ENCODE measurements at places on chromosomes 5 and 9.

DNA sequence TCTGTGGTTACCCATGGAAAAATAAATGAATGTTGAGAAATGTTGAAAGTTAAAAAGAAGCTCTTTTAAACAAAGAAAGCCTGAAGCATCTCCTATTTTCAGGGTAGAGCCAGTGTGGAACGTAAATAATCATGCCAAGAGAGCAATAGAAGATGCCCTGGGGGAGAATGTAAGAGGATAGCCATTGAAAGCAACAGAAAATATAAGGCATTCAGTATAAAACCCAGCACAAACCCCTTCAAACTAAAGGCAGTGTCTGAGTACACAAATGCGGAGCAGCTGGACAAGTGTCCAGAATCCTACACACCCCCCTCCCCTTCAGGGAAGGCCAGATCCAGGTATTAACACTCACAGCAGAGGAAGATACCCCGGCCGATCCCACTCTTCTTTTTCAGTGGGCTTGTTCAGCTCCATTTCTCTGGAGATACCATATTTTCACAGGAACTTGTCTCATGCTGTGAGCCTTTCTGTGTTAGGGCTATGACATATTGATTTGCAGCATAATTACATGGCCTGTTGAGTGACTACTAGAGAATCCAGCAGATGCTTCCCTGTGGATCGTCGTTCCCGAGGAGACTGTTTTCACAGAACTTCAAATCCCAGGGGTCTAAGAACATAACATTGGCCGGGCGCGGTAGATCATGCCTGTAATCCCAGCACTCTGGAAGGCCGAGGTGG lies 101.2 kb downstream of the PLK2 start:
- DNase-seq, result no peak

DNA sequence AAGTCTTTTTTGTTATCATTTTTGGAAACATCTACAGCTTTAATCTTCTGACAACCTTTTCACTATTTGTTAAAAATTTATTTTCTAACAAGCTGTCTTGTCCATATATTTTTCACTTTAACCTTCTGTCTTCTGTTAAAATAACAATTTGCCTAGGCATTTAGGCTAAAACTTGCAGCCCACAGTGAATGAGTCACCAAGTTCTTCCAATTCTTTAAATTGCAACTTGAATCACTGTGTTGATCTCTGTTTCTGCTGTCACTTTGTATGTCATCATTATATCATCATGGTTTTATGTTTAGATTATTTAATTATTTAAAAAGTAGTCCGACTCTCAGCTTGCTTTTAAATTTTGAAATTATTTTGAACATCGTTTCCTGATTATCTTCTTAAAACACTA lies 473.8 kb upstream of the PTPRD start:
- DNase-seq, result no peak

DNA sequence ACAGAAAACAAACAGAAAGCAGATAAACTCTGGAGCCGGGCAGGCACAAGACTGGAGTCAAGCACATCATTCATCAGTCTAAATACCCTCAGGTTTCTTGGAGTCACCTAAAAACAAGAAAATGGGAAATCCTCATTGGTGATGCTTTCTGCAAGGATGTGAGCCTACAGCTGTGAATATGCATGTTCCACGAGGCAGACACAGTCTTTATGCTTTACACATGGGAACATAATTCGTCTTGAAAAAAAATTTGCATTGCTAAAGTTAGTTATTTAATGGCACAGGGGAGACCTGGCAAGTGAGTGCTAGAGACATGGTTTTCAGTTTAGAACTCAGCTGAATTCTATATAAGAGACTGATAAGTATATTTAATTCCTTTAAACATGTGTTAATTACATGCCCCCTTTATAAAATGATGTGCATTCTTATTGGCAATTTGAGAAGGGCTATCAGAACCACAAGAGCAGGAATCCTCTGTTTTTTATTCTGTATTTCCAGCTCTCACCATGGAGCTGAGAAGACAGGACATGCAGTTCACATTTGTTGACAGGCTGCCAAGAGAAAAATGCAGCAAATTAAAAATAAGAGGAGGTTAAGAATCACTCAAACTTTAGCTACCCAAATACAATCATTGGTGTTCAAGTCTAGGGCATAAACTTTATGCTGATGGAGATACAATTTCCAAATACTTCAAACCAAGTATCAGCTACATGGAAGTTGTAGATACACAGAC lies 438.0 kb upstream of the MPDZ start:
- no peak for DNase-seq

- no peak for DNase-seq
Observed at GRCh38 chr5:135171336-135171735, 137.3 kb upstream of the PITX1 start.

DNA sequence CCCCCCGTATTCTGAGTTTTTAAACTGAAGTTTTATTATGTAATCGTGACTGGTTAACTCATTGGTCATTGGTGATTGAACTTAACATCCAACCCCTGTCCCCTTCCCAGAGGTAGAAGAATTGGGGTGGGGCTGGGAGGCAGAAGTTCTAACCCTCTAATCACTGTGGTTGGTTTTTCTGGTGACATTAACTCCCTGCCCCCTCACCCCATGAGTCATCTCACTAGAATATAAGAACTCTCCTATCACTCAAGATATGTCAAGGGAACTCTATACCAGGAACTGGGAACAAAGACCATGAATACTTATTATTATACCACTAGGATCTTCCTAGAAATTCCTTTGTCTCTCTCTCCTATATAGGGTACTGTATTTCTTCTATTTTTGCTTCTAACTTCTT lies 52.3 kb upstream of the CAVIN4 start:
- DNase-seq, result no peak

DNA sequence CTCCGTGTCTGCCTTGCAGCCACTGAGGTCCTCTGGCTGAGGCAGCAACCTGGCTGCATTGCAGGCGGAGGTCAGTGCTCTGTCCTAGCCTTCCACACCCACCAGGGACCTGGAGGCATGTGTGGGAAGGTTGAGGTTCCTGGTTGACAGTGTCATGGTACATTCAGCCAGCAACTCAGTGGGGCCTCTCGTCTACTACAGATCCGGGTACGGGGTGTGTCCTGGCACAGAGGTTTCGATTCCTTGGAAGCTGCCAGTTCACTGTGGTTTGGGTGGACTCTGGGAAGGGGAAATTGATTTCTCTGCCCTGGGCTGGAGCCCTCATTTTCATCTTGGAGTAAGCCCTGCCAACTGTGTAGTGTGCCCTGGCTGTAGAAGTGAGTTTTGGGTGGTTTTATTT lies 45.1 kb downstream of the PDE8B start:
- DNase-seq, result no peak

DNA sequence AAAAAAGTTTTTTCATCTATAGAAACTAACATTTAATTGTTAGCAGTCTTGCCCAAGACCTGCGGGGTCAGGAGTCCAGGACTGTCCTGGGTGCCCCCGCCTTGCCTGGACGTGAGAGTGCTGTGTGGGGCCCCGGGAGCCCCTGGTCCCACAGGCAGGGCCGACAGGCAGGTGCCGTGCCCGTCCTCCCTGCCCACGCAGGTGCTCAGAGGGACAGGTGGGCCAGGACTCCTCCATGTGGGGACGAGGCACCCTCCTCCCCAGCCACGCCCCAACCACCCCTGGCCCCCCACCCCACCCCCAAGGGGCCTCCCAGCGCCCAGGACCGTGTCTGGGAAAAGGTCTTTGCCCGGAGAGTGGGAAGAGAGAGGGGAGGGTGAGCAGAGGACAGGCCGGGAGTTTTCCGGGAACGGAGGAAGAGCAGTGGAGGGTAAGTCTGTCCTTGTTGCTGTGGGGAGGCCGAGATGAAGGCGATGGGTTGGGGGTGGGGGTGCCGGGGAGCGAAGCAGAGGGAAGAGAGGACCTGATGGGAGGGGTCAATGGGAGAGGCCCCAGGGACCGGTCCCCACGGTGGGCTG lies 2.7 kb upstream of the LCN12 start:
- no peak for DNase-seq

DNA sequence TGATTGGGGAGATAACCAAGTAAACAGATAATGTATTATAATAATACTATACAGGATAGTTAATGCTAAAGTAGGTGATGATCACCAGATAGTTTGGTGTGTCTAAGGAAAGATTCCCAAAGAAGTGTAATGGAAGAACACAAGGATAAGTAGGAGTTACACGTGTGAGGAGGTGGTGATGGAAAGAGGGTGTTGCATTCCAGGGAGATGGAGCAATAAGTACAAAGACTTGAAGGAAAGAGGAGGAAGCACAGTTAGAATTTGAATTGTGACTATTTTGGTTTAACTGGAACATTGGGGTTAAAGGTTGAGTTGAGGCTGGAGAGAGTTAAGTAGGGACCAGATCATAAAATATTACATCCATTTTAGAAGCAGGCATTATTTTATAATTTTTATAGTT lies 76.9 kb downstream of the IPO11 start:
- no peak for DNase-seq

- no peak for DNase-seq
Observed at GRCh38 chr9:82037126-82037525, 48.6 kb downstream of the SPATA31D1 start.

- DNase-seq, result no peak
Observed at GRCh38 chr5:33306758-33307157, 134.0 kb upstream of the TARS1 start.

GRCh38 chr5:39605588-39606575 lies 181.1 kb upstream of the DAB2 start:
- DNase-seq, result no peak

- DNase-seq, result peak; percentile 40
Observed at GRCh38 chr5:142295084-142295758, 29.6 kb downstream of the SPRY4 start.

- DNase-seq, result no peak
Observed at GRCh38 chr9:6150483-6150882, 65.1 kb upstream of the IL33 start.

DNA sequence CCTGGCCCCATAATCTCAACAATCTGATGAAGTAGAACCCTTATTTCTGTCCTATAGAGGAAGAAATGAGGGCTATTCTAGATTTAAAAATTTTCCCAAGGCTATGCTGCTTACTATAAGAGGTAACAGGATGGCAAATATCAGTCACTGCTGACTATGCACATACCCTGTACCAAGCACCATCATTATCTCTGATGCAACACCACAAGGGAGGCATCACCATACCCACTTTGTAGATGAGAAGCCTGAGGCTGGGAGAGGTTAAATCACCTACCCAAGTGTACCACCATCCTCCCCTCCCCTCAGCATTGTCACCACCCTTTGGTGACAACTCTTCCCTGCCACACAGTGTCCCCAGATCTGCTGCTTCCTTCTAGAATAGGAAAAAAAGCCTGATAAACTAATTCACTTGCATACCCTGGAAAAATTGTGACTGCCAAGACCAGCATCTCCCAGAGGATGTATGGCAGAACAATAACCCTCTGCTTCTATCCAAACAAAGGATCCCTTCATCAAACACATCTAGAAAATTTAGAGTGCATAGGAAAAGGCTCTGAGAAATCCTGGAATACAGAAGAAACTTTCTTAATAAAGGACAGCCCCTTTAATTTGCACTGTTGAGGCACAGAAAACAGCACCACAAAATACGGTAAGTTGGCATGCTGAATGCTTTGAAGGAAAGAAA lies 48.3 kb downstream of the PRRC1 start:
- DNase-seq, result no peak

DNA sequence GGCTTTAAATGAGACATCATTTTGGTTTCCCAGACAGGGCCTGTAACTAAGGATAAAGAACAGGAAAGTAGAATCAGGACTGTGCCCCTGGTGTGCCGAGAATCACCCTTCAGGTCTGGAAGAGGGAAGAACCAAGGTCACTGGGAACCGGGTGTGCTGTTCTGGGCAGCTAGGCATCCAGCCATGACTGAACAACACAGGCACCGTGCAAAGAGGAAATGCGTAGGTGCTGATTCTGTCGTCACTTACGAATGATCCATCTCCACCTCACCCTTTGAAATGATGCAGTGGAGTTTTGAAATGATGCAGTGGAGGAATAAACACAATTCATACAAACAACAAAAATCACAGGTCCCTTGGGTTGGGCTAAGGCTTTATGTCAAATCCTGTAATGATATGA lies 64.4 kb downstream of the MAP1B start:
- DNase-seq, result no peak

- DNase-seq, result no peak
Observed at GRCh38 chr5:150300496-150301169, 2.1 kb downstream of the ARSI start.

DNA sequence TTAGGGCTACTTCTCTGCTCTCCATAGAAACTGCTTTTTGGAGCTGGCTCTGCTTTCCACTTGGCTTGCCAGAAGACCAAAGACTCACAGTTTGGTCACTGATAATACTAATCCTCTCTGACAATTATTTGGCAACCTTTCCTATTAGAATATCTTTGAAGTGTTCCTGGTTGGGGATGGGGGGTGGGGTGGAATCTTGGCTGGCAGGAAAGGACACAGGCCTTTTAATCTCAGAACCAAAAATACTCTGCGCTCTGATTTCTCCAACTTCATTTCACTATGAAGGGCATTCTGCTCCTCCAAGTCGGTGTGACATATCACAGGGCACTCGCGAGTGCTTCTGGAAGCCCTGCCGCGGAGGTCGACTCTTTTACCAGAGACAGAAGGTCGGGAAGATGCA lies 1329.0 kb upstream of the WWC1 start:
- DNase-seq, result no peak

DNA sequence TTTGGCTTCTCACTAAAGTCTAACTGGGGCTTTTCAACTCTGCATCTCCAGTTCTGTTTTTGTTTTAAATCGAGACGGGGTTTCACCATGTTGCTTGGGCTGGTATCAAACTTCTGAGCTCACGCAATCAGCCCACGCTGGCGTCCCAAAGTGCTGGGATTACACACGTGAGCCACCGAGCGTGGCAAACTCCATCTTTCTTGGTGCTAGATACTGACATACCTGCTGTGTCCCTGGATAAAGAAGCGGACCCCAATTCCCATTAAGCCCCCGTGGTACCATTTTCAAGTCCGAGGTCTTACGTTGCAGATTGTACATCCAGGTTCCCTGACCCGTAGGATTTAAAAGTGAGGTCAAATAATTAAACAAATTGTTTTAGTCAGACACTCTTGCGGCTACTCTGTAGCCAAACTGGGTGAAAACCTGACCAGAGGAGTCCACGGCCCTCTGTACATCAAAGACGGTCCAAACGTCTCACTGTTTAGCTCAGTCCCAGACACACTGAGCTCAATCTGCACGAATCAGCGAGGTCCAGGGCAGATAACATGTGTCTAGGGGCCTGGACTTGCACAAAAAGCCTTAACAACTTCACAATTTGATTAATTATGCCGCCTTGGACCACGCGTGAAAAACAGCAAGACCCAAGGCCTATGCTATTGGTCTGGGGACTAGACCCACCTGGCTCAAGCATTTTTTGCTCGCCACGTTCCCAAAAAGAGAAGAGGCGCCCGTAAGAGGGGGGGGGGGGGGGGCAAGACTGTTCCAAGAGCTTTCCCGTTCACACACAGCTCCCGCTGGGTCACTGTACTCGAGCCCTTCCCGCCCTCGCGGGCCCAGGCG lies 727 bp upstream of the DNAJA1 start:
- no peak for DNase-seq

GRCh38 chr5:117675646-117676045 lies 1101.0 kb upstream of the SEMA6A start:
- no peak for DNase-seq

GRCh38 chr5:176844706-176845391 lies 34.5 kb downstream of the UNC5A start:
- DNase-seq, result no peak

All from iPS DF 19.7 (cell line).